IPS-NIHi11 (cell line): ENCODE measurements at places on chromosomes 3 and 15.
A peak's percentile ranks its signal among the peaks of the same experiment; 100 is the strongest.

DNA sequence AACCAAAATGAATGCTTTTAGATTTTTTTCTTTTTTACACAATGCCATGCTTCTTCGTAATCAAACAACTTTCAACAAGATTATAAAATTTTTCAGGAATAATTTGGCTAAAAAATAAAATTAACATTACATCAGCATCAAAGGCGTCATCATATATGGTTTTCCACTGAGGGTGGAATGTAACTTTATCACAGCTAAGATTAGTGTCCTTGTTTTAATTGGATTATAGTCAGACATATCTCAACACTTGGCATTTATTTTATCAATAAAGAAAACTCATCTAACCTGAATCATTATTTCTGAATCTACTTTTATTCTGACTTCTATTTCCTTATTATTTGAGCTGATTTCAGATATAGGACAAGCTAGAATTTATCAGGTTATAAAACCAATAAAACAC, 1.6 kb downstream of the NRG4 start:
- DNase-seq = no peak

DNA sequence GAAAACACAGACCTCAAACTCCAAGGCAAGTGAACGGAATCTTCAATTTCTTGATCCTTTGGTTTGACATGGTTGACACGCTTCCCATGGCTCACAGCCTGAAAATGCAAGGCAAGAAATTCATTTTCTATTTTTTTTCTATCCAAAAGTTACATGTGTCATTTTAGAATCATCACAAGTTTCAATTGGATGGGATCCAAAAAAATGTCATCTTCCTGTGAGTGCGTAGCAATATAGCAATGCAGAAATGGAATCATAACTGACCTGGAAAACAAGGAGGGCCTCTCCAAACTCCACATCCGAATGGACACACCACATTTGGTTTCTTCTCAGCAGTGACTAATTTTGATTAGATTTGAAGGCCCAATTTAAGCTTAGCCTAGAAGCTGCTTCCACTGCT, 175.8 kb upstream of the ATP11B start:
- no peak for DNase-seq

GRCh38 chr3:11567516-11568467, 75.9 kb downstream of the VGLL4 start:
- no peak for DNase-seq

- DNase-seq = no peak
These were observed 49.8 kb downstream of the ZDHHC3 start for GRCh38 chr3:44926172-44926571.

GRCh38 chr3:176799675-176800074, 397.6 kb downstream of the TBL1XR1 start:
- DNase-seq = no peak

DNA sequence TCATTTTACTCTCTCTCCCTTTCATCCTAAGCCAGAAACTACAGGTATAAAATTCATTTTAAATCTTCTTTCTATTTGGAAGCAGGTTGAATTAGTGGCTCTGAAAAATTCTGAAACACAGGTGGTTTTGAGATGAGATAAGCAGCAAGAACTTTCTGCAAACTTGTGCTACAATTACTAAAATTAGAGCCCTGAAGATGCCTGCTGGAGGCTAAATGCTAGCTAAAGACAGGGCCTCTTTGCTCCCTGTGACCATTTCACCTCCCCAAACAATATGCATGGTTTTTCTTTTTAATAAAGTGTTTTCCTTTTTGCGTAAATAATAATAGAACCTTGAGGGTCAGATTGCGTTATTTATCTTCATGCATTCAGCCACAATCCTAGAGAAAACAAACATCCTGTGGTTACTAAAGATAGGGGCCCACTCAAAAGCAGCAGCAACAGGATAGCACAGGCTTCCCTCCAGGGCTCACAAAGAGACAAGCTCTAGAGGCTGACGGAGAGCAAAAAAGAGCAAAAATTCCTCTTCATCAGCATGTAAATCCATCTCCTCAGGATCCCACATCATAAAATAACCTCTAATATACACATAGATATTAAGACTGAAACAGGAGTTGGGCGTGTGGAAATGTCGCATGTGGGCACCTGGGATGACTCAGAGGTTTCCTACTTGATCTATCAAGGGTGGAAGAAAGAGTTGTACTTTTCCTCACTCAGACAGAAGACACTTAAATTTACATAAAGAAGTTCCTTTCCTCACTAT, 26.5 kb upstream of the CP start:
- DNase-seq = no peak

- no peak for DNase-seq
These were observed 223.6 kb downstream of the CACNA2D3 start for GRCh38 chr3:54345847-54346375.

- DNase-seq = no peak
These were observed 16.9 kb downstream of the NR2F2 start for GRCh38 chr15:96347181-96348111.

GRCh38 chr3:105355408-105356061, 11.2 kb upstream of the ALCAM start:
- DNase-seq = no peak

GRCh38 chr3:71131375-71132314, 451.9 kb downstream of the FOXP1 start:
- DNase-seq = no peak

DNA sequence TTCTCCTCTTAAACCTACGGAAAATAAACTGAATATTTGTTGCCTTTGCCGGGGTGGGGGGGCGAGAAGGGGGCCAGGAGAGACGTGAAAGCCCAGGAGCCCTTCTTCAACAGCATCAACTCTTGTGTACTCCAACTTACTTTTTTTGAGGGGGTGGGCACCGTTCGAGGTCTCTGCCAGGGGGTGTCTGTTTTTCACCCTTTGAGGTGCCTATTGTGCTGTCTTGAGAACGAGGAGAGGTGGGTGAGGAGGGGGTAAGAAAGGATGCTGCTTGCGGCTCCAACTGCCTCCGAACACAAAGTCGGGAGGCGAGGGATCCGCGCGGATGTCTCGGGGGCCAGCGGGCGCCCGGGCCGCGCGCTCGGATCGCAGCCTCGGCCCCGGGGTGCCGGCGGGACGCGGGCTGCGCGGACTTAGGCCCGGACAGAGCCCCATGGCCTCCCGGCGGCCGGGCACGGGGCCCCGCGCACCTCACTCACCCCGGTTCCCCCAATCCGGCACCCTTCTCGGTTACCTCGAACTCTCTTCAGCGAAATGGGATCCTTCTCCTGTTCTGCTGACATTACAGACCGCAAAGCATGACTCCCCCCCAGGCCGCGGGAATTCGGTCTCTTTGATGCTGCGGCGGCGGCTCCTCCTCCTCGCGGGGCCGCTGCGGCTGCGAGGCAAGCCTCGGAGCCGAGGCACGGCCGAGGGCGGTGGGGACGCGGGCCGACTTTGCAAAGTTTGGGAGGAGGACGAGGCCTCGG, 650 bp downstream of the PYGO1 start:
- DNase-seq = peak; percentile 82
